Neural cell (in vitro differentiated cells): ENCODE measurements at places on chromosomes 7 and 10. TPM values are rescaled to one million over a fixed set of nuclear protein-coding genes. Genes with fewer than 3 reads are reported as not detected.

OR13A1 gene
- 0.11 and 0.32 TPM in 2 replicates for polyA plus RNA-seq

TMEM60 gene
- polyA plus RNA-seq: 29.1 and 29.3 TPM in 2 replicates

CLCN1 gene
- polyA plus RNA-seq: 0.20 TPM in 1 of 2 replicates, not detected in the other

CRYGN gene
- polyA plus RNA-seq: not detected in 2 replicates

AGAP4 gene
- polyA plus RNA-seq: 37.8 and 44.1 TPM in 2 replicates

PTF1A gene
- not detected in 2 replicates for polyA plus RNA-seq

ASB15 gene
- not detected in 2 replicates for polyA plus RNA-seq

KCNMA1 gene
- polyA plus RNA-seq: 60.8 and 62.4 TPM in 2 replicates

PNLIPRP1 gene
- polyA plus RNA-seq: not detected in 2 replicates

AKR1C2 gene
- polyA plus RNA-seq: 162 and 170 TPM in 2 replicates

RSPH10B2 gene
- polyA plus RNA-seq: 0.22 TPM in 1 of 2 replicates, not detected in the other

PANK1 gene
- polyA plus RNA-seq: 15.4 and 30.5 TPM in 2 replicates
